ENCODE measurements at places on chromosomes 6 and 20. TPM values are rescaled to one million over a fixed set of nuclear protein-coding genes. Genes with fewer than 3 reads are reported as not detected.

GRCh38 chr6:80077067-80077466 is 29.4 kb upstream of the BCKDHB start:
- no peak for DNase-seq

DNA sequence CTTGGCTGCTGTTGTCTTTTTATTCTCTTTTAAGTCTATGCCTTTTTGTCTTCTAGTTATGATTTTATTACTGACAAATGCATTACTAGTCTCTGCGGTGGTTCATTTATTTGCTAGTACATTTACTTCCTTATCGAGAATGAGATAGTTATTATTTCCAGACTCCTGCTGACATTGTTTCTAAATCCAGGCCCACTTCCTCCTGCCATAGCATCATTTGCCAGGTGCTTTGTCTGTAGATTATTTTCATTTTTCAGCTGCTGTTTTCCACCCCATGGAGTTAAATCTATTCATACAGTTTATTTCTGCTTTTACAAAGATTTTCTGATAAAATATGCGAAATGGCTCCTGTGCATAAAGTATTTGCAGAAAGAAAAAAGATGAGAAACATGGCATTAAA is 459.7 kb downstream of the MMUT start:
- no peak for DNase-seq

GRCh38 chr6:170378502-170378901 is 71.9 kb downstream of the FAM120B start:
- DNase-seq = no peak

- DNase-seq = no peak
Observed at GRCh38 chr6:31186052-31186734, 15.7 kb upstream of the POU5F1 start.

DNA sequence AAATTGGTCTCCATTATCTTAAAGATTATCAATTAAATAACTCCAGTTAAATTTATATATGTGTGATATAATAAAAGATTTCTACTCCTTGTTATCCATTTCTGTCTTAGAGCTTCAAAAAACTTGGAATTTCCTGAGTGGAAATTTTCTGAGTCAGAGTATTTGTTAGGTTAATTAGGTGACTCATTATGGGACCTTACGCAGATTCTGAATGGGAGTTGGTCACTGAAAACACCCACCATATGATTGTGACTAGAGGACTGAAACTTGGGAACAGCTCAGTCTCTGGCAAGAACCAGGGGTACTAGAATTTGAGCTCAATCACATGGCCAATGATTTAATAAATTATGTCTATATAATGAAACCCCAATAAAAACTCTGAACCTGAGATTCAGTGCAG is 125.4 kb upstream of the HMGCLL1 start:
- DNase-seq = peak; percentile 55

- DNase-seq = peak; percentile 70
Observed at GRCh38 chr6:18264219-18264922, at the start of gene DEK. Gene DEK, minus strand, starts transcription at chr6:18264530. Its CDS starts 543 bp downstream, at chr6:18263987.

GRCh38 chr20:45843506-45843905 is 9.9 kb downstream of the SNX21 start:
- DNase-seq = no peak

- DNase-seq = no peak
Observed at GRCh38 chr6:150196942-150197745, 54.3 kb downstream of the PPP1R14C start.

GRCh38 chr6:157893238-157893637 is 70.2 kb downstream of the SNX9 start:
- no peak for DNase-seq

GRCh38 chr6:167093406-167093921 is 29.4 kb upstream of the CCR6 start:
- no peak for DNase-seq

GRCh38 chr20:43992885-43993284 is 78.2 kb downstream of the TOX2 start:
- no peak for DNase-seq

Gene MAFB
- not detected for total RNA-seq

Gene SRMS
- total RNA-seq = not detected

Gene ECT2L
- total RNA-seq = not detected

Gene TULP4
- total RNA-seq = 24.9 TPM

Gene RIPOR2
- not detected for total RNA-seq

Gene PRSS16
- total RNA-seq = not detected

Gene EDN1
- 2.3 TPM for total RNA-seq
